Glomerular endothelial cell (primary cell): ENCODE measurements at places on chromosomes 2 and 18. TPM values are rescaled to one million over a fixed set of nuclear protein-coding genes. Genes with fewer than 3 reads are reported as not detected.

DNA sequence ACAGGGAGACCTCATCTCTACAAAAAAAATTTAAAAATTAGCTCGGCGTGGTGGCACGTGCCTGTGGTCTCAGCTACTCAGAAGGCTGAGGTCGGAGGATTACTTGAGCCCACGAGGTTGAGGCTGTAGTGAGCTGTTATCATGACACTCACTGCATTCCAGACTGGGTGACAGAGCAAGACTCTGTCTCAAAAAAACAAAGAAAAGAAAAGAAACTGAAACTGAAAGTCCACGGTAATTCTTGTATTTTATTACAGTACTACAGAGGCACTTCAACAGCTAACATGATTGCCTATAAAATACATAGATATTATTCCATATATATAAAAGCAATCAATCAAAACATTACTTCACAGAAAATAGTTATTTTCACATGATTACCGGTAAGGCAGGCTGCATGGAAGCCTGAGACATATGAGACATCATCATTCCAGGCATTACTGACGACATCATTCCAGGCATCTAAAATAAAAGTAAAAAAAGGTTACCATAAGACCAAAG, 23.1 kb downstream of the PRPF40A start:
- no peak for DNase-seq

GRCh38 chr2:223865907-223866508, 28.6 kb upstream of the AP1S3 start:
- DNase-seq = no peak

GRCh38 chr2:184633726-184634125, 35.4 kb downstream of the ZNF804A start:
- DNase-seq = no peak

DNA sequence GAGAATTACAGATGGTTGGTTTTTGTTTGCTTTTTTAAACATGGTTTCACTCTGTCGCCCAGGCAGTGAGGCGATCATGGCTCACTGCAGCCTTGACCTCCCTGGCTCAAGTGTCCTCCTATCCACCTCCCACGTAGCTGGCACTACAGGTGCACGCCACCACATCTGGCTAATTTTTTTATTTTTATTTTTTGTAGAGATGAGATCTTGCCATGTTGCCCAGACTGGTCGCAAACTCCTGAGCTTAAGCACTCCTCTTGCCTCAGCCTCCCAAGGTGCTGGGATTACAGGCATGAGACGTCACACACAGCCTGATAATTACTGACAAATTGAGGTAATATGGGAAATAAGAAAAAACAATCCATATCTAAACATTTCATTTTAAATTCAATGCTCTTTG, 110.5 kb upstream of the ZSWIM2 start:
- DNase-seq = no peak

- no peak for DNase-seq
Observed at GRCh38 chr2:117273009-117273671, 541.4 kb upstream of the DDX18 start.

LIMS4 gene
- 55.2 and 102 TPM in 2 replicates for total RNA-seq

ZNG1B gene
- total RNA-seq = 24.1 and 25.6 TPM in 2 replicates

GPD2 gene
- 16.5 and 19.7 TPM in 2 replicates for total RNA-seq

MCM6 gene
- 8.3 and 22.5 TPM in 2 replicates for total RNA-seq

MARCO gene
- not detected in 2 replicates for total RNA-seq

CROCC2 gene
- not detected in 2 replicates for total RNA-seq
